ENCODE measurements at places on chromosomes 11 and 22.
A peak's percentile ranks its signal among the peaks of the same experiment; 100 is the strongest.

DNA sequence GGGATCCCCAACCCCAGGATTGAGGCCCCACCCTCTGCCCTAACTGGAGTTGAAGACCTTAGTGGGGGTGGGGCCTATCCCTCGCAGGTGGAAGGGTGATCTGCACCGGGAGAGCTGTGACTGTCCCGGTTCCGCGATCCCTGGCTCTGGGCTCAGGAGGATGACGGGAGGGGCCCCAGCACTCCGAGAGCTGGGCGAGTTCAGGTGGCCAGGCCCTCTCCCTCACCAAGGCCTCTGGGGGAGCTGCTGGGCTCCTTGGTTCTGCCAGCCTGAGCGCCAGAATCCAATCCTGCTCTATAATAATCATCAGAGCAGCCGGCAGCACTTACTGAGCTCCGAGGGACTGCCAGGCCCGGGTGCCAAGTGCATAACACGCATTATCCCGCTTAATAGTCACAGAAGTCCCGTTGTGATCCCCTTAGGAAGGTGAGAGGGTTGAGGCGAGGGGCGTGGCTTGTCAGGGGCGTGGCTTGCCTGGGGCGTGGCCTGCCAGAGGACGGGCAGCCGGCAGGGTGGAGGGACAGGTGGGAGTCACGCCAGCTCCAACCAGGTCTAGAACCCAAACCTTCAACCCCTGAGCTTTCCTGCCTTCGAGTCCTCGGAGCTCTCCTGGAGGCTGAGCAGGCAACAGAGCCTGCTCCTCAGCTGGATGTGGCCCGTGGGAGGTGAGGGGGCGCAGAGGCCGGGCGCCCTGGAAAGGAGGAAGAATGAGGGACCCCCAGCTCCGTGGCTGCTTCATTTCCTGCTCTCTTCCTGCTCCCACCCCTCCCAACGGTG is 7.3 kb upstream of the SYT7 start:
- DNase-seq = peak; percentile 61

GRCh38 chr11:34339149-34340064 is 18.4 kb downstream of the ABTB2 start:
- no peak for DNase-seq

GRCh38 chr22:19448076-19448607 is 631 bp upstream of the C22orf39 start:
- peak; percentile 71 for DNase-seq

DNA sequence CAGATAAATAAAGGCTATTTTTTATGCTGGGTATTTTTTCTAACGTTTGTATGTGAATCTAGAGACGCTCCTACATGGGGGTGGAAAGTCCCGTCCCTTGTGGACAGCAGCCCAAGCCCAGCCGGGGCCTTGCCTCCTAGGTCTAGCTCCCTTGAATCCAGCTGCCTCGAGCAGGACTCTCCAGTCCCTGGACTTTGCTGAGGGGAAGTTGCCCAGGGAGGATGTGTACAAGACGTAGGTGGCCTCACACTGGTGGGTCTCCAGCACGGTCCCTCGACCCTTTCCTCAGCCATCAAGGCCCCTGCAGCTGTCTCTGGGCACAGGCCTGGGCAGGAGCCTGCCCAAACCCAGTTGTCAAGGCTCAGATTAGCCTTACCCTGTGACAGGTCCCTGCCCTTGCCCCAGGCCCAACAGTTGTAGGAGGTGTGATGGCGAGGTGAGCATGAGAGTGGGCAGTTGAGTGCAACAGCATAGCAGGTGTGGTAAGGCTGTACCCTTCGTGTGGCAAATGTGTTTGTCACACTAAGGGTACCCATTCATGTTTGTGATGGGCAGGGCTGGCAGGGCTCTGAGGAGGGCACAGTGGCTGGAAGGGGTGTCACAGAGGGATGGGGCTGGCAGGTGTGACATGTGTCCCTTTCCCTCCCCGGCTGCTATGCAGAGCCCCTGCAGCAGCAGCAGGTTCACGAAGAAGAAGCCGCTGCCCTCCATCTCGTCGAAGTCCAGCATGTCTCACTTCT is 3.4 kb downstream of the CCDC116 start:
- no peak for DNase-seq

GRCh38 chr11:11056749-11057471 is 199.1 kb upstream of the ZBED5 start:
- DNase-seq = no peak

DNA sequence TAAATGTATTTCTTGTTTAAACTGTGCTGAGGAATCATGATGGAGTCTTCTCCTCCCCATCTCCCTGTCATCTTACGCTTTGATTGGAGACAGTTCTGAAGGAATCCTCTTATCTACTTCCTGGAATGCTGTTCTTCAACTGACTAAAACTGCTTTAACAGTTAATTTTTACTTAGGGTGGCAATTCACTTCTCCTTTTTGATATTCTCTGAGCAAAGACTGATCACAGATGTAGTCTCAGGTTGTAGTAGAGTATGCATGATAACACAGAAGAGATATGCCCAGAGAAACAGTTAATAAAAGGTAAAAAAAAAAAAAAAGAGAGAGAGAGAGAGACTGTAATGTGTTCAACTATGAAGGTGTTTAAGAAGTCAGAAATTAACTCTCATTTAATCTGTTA is 1.4 kb upstream of the CASP5 start:
- no peak for DNase-seq

GRCh38 chr11:45361551-45361950 is 75.4 kb upstream of the SYT13 start:
- no peak for DNase-seq

- DNase-seq = no peak
Measured at GRCh38 chr22:17946662-17947367, 77.5 kb downstream of the MICAL3 start.

DNA sequence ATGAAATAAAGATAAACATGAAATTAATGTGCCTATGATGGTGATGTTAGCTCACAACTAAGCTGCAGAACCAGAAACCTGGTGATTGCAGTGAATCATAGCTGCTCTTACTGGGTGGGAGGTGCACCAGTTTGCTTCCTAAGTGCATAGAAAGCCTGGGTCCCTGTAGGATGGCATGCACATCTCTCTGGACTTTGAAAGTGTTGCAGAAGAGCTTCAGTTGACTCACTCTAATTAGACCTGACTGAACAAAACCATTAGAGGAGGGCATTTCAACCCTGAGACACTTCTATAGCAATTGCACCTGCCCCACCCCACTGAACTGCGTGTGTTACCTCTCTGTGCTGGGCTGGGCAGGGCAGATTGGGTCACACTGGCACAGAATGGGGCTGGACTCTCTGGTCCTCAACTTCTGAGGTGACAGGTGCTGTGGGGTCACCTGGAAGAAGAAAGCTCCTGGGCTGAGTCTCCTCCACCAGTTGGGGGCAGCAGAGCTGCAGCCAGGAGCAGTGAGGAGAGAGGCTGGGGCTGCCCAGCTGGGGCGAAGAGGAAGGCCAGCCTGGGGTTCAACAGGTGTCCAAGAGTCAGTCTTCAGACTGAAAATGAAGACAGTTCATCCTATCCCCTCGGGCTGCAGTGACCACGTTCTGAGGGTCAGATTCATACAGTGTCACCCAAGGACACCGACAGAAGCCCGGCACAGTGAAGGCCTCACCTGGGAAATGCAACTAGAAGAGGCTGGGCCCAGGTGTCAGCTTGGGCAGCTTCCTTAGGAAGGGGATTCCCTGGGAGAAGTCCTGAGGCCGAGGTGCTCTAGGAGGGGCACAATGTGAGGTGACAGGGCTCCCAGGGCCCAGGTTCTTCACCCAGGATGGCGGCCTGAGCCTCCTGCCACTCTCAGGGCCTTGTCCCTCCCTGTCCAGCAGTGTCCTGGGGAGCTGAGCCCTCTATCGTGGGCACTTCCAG is 58.1 kb downstream of the GGTLC2 start:
- no peak for DNase-seq

GRCh38 chr11:123682696-123683410 is 28.4 kb upstream of the SCN3B start:
- DNase-seq = no peak

DNA sequence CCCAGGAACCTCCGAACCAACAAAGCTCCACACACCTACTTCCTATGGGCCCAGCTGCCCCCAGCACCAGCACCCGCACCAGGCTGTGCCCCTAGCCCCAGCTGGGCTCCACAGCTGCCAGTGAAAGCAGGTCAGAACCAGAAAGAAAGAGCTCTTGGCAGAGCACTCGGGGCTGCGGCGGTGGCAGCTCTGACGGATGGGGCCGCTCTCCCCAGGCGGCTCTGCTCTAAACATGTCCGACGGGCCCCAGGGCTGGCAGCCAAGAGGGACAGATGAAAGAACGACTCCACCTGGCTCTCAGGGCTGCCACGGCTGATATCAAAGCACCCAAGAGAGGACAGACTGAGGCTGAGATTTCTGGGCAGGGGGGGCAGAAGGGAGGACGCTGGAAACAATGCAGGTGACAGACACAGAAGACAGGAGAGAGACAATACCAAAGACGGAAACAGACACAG is 25.7 kb downstream of the LRFN4 start:
- no peak for DNase-seq

DNA sequence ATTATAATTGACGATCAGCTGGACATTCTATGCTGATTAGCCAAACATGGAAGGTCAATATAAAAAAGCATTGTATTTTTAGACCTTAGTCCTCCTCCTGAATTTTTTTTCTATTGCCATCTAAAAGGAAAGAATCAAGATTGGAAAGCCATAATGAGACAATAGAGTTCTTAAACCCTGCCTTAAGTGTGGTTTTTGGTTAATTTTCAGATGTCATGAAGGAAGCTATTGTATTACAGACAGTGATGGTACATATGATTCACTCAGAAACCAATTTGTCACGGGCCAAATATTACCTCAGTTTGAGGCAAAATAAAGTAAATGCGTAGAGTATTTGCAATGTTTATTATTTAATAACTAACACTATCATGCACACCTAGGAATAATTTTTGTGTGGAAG is 1164.0 kb upstream of the RAG2 start:
- DNase-seq = no peak

DNA sequence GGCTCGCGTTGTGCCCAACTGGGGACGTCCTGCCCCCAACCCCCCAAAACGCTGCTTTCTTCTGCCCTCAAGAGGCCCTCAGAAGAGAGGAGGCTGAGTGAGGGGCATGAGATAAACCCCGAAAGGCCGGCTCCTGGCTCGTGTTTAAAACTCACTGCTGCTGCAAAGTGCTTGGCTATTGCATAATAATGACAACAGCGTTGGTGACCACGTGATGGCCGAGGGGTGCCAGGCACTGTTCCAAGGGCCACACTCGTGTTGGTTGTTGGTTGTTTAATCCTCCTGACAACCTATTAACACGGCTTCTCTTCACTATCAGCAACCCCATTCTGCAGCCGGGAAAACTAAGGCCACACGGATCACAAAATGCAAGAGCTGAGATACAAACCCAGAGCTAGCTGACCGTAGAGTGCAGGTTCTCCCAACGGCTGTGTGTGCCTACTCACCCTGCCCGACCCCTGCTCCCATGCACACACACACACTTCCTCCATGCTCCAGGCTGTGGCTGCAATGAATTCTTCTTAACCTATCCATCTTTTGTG is 51.0 kb downstream of the ANO1 start:
- no peak for DNase-seq

- DNase-seq = no peak
Measured at GRCh38 chr11:122597511-122597910, 58.0 kb upstream of the UBASH3B start.

DNA sequence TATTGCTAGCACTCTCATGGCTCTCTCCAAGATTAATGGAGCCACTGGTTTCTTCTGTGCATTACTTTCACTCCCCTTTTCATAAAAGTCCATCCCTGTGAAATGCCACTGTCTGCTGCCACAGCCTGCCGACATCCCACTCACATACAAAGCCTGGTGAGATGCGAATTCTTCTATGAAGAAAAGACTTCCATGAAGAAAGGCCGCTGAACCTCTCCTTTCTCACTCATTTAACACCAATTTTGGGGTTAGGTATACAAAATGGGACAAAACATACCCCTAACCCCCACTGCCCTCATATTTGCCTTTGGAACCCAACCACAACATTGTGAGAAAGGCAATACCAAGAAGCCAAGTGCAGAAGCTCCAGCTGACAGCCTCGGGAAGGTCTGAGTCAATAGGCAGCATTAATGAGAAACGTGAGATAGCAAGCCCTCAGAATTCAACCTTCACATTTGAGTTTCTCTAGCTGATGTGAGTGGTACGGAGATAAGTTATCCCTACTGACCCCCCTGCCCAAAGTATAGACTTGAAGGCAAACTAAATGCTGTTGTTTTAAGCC is 156.4 kb downstream of the ATG16L2 start:
- DNase-seq = no peak

GRCh38 chr22:22866381-22867111 is 21.1 kb upstream of the IGLL5 start:
- peak; percentile 36 for DNase-seq

DNA sequence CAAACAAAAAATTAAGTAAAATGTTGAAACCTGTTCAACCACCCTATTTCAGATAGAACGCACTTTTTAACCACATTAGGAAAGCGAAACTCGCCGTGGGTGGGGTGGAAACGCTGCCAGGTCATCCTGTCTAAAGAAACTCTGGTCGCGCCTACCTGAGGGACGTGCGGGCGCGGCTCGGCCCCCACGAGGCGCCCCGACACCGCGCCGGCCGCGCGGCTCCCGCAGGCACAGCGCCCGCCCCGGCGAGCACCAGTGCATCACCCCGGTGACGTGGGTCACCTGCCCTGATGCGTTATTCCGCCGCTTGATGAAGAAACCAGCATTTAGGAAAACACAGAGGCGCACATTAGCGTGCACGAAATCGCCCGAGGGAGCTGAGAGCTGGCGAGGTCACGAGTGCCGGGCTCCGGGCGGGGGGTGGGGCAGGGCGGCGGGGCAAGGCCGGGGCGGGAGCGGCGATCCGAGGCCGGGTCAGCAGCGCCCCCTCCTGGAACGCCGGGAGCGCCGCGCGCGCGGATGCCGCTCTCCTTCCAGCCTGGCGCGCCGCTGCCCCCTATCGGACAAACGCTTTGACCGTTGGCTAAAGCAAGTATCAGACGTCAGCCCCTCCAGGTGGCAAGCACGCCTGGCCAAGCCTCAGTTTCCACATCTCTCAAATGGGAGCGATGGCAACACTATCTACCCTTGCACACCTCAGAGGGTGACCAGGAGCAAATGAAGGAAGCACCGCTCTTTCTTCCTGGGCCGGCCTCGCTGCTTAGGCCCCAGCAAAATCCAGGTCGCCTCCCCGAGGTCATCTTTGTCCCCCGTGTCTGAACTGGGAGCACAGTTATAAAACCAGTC is 15.7 kb upstream of the SNX32 start:
- peak; percentile 98 for DNase-seq

- peak; percentile 90 for DNase-seq
Measured at GRCh38 chr22:38176170-38176741, 5.4 kb downstream of the PLA2G6 start.

- DNase-seq = no peak
Measured at GRCh38 chr11:67408437-67409200, 4.7 kb downstream of the TBC1D10C start.

All from AG20443 (cell line).